ENCODE measurements at places on chromosomes 5 and 9.

DNA sequence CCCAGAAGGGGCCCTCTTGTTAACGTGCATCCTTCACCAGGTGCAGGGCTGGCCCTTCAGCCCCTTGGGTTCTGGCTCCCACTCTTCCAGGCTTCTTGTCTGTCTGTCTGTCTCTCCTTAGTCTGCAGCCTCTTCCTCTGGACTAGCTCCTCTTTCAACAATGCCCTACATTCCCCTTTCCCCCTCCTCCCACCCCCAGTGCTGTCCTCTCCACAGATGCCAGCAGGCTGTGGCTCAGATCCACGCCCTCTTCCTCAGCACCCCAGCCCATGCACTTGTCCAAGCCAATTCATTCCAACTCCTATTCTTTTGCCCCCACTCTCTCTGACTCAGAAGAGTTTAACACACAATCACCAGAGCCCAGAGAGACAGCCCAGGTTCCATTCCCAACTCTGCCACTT, 45.2 kb upstream of the ALDH1B1 start:
- no peak for DNase-seq

GRCh38 chr9:78306222-78307076, 9.5 kb downstream of the PSAT1 start:
- no peak for DNase-seq

DNA sequence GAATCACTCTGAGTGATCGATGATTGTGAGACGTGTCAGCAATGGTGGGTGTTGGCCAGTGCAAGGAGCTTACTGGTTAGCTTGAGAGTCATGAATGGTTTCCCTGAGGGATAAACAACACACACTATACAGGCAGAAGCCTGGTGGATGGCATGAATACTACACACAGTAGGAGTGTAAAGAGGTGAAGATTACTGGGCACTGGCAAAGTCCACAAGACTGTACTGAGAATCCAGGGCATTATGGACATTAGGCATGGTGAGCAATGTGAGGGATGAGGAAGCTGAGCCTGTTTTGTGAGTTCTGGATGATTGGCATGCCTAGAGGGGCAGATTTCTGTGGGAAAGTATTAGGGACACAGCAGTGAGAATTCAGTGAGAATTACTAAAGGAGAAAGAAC, 71.3 kb downstream of the KDM4C start:
- no peak for DNase-seq

- no peak for DNase-seq
These were observed 4.1 kb downstream of the ERCC6L2 start for GRCh38 chr9:95879591-95879990.

DNA sequence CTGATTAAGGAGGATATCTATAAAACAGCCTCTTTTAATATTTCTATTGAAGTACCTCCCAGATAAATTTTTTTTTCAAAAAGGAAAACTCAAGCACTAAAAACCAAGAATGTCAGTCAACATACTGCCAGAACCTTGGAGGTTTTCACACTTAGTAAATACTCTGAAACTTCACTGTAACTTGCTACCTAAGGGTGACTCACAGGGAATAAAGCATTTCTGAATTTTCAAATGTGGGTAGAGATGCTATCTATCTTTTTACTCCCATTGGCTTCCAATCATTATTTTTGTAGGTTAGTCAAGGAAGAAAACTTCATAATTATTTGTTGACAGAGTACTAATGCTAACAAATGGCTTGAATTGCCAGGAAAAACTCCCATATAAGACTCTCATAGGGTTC, 46.1 kb downstream of the SLC25A46 start:
- no peak for DNase-seq

- DNase-seq: no peak
These were observed 260.7 kb downstream of the ICE1 start for GRCh38 chr5:5683174-5683573.

DNA sequence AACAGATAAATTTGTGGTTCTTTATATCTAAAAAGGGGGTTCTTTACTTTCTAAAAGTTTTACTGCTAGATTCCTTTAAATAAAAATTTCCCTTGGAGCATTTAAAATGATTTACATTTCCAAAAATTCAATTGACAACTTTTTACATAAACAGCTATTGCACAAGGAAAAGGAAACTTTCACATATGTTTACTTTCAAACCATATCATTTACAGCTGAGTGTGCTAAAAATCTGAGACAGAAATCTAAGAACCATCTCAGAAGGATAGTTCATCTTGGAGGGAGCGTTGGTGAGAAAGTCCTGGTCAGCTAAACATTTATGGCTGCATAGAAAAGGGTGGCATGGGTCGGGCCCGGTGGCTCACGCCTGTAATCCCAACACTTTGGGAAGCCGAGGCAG, 235.4 kb downstream of the DTWD2 start:
- DNase-seq: no peak

DNA sequence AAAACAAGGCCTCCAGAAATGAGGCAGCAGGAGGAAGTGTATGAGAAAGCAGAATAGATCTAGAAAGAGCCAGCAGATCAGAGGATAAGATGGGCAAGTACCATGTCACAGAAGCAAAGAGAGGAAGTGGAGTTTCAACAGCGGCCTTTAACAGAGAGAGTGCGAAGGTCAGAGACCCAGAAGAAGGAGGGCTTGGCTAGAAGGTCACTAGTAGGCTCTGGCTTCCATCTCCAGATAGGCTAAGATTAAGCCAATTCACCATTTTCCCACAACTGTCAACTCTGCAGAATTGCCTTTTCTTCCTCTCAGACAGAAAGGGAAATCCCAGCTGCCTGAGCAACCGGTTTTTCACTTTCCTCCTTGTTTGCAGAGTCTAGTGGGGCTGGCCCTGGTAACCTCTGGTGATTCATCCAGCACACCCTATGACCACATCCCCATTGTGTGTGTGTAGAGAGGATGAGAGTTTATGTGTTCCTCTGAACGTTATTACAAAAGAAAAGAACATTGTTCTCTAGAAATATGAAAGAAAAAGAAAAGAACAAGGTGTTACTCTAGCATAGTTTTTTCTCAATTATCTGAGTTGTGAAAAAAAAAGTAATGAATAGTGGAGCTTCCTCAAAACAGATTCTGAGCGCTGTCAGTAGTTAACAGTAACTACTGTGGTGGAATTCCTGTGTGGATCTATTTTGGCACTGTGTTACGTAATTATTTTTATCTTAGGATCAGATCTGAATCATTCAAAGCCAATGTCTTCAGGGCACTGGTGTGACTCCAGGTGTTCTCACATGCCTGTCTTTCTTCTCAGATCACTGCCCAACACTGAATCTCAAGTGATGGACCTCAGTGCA, 220.4 kb downstream of the ARRDC3 start:
- DNase-seq: peak; percentile 79

DNA sequence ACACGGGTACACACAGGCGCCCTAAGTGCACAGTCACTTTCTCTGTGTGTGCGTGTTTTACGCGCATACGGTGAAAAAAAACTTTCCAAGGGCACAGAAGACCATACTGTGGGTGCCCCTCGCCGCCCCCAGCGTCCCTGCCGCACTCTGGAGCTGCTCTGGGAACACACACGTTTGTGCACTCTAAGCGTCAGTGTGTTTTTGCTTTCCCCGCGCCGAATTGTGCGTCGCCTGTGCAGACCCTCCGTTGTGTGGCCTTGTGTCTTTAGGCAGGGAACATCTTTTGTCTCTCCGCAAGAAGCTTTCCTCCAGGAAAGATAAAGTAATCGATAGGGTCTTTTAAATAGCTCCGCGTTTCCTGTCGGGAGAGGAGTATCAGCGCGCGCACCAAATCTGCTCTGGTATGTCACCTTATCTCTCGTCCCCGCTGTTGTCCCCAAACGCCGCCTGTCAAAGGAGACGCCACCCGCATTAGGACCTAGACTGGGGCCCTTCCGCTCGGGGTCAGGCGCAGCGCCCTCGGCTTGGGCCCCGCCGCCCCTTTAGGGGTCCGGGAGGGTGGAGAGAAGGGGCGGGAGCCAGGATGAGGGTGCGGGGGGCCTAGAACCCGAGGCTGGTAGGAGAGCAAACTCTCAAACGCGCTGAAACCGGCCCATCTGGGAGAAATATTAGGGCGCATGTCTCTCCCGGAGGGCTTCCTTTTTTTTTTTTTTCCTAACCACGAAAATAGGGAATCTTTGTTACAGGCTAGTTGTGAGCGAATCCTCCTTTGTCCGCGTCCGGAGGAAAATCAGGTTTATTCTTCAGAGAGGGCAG, 10.5 kb upstream of the NKX2-5 start:
- no peak for DNase-seq

DNA sequence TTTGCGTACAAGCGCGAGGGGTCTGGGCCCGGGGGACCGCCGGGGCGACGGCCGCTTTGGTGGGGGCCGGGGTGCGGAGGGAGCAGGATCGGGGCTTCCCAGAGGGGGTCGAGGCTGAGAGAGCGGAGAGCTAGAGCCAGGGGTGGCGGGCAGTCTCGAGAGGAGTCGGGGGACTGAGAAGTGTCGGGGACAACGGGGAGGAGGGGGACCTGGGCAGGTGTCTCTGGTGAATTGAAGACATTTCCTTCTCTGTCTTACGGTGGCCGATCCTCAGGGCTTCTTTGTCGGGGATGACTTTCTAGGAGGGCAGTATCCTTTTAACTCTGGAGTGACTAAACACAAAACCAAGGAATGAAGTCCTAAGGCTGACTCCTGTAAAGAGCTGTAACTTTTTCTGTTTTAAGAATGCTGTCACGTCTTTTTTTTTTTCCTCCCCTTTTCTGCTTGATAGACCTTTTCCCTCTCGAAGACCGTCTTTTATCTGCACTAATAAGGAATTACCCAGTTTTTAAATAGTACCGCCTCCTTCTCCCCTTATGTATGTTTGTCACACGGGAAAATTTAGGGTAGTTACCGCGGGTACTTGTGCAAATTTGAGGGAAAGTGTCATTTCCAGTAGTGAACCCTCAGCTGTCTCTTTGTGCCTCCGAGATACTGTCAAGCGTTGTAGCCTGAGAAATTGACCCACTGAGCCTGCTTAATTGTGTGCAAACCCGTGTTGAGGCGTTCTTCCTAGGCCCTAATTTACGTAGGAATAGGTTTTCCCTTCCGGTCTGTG, 822 bp downstream of the DENND4C start:
- no peak for DNase-seq

GRCh38 chr5:112025757-112026156, 268.8 kb upstream of the NREP start:
- DNase-seq: no peak

GRCh38 chr5:75337366-75338021, 474 bp downstream of the HMGCR start:
- DNase-seq: no peak

- DNase-seq: no peak
These were observed 50.5 kb downstream of the FAM81B start for GRCh38 chr5:95441636-95442035.

- no peak for DNase-seq
These were observed 27.1 kb downstream of the KCNMB1 start for GRCh38 chr5:170362102-170362501.

GRCh38 chr9:1918622-1919021, 96.5 kb upstream of the SMARCA2 start:
- DNase-seq: no peak

DNA sequence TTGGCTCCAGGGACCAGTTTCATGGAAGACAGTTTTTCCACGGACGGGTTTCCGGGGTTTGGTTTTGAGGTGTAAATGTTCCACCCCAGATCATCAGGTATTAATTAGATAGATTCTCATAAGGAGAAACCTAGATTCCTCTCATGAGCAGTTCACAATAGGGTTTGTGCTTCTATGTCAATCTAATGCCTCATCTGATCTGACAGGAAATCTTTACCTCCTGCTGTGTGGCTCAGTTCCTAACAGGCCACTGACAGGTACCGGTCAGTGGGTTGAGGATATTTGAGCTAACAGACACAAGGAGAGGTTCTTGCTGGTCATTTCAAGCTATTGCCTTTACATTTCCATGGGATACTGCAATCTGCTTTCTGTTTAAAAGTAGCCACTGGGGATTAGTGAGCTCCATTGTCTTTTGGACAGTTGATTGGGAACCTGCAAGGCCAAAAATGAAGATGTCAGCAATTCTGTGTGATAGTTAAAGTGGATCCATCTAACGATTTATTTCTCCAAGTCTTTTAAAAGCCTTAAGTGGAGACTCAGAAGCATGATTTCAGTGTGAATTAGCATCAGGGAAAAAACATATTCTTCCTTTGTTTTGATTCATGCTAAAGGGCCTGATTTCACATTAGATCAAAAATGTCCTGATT, 38.6 kb downstream of the MRPS30 start:
- no peak for DNase-seq

- no peak for DNase-seq
These were observed 2.1 kb upstream of the GRM6 start for GRCh38 chr5:178997191-178997590.

GRCh38 chr9:114469091-114469853, 36.0 kb downstream of the WHRN start:
- DNase-seq: no peak

DNA sequence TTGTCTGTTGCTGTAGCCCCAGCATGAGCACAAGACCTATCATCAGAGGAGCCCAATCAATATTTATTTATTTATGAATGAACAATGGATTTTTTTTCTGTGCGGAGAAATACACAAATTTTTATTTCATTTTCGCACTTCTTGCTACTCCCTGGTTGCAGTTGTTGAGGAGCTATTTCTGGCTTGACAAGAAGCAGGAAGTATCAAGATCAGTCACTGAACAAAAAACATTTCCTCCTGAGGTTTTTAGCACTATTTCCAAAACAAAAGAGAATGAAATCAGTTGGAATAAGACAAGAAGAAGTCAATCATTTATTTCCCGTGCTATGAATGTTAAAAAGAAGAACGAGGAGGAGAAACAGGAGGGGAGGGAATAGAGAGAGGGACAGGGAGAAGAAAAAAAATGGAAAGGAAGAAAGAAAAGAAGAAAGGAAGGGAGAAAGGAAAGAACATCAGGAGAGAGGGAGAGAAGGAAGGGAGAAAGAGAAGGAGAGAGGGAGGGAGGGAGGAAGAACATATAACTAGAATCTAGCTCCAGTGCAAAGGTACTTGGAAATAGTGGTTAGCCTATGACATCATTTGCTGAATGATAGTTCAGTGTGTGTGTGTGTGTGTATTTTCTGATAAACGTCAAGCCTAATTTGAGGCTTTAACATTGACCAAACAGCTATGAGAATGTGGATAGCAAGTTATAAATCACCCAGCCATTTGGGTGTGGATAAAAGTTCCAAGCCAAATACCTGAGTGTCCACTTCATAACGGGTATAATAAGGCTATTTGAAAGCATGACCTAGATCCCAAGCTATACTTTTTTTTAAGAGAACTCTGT, 586.0 kb downstream of the EBF1 start:
- DNase-seq: no peak

DNA sequence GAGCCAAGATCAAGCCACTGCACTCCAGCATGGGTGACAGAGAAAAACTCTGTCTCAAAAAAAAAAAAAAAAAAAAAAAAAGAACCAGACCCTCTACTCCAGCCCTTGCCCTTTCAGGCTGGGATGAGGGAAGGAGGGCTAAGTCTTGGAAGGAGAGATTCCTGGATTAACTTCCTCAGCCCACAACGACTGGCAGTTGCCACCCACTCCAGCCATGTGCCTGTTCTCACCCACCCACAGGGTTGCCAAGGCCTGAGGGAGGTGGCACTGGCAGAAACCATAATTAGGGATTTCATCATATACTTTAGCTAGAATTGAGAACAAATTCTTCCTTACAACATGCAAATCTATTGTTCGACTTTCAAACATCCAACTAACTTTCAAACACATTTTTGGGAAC, 87.8 kb upstream of the SLC30A5 start:
- DNase-seq: no peak

All from GDM1 (cell line).